Endodermal cell (in vitro differentiated cells): ENCODE measurements at places on chromosomes 7 and 10.

DNA sequence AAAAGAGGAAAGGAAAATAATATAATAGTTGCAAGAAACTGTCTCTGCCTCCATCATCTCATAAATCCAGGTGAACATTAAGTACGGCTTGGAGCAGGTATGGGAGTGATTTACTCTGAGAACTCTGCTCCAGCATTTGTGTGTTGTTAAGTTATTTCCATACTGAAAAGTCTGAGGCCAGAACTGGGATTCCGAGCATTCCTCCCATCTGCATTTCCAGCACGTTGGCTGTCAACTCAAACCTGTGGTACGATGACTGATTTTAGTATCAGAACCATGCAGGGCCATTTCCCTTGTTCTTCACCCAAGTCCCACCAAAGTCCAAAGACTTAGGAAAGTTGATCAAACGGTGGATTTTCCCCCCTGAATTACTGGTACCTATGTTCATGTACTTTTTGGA lies 104.9 kb downstream of the CREB5 start:
- DNase-seq: no peak

DNA sequence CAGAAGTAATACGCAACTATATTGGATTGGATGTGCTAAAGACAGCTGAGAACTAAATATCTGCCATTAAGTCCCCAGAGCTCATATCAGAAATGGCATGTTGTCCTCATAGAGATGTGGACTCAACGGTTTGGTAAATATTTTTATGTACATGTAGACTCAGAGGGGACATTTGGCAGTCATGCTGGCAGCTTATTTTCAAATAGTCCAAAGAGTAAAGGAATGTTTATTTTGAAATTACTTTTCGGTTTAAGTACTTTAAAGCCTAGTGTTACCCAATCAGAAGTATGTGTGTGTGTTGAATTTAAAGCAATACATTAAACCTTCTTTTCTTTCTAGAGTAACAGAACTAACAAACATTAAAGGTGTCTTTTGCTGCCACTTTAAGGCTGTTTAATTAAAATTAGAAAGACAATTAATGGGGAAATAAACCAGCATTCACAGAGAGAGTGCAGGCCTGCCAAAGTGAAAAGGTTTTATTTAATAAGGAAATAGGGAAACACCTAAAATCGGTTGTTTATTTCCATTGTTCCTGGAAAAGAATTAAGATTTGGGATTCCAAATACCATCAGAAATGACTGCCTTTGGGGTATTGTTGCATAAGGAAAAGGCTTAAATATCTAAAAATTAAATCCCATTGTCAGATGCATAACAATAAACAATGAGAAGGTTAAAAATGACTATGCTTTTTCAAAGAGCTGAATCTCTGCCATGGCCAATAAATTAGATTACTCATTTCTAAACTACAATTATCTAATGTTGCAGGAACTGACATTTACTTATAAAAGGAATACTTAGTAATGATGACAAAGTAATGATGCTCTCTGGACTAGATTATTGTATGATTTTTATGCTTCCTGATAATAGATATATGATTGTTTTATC lies 113.4 kb upstream of the AHR start:
- no peak for DNase-seq

DNA sequence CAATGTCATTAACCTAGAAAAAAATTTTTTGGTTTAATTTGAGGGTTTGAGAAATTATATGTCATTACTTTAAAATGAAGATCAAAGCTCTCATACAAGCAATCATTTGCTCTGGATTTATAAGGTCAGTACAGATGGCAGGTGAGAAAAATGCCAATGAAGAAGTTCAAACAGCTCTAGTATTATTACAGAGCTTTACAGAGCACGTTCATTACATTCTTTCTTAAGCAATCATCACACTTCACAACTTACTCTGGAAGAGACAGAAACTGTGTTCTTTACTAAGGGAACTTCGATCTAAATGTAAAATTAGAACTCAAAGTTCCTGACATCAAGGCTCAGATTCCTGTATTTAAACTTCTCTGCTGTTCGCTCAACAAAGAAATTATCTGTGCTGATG lies 153.4 kb downstream of the ATE1 start:
- no peak for DNase-seq

DNA sequence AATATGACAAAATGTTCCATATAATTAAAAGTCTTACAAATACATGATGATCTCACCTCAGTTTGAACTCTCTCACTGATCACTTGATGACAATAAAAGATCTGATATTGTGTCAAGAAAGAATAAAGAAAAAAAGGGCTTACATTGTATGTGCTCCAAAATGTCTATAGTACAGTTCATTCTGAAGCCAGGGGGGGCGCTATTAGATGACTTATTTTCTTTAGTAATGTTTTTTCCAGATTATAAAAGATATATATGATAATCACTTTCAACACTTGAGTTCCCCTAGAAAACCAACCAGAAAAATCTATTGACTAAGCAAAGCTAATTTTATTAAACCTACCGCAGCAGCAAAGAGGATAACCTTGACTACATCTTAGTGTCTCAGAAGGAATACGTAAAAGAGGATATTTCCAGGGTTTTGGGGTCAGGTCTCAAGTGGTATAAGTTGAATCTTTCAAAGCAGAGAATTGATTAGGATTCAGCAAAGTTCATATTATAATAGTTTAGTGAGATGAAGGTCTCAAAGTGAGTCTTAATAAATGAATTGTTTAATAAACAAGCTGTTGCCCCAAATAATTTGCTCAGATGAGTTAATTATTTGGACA lies 55.8 kb downstream of the PTN start:
- DNase-seq: no peak

DNA sequence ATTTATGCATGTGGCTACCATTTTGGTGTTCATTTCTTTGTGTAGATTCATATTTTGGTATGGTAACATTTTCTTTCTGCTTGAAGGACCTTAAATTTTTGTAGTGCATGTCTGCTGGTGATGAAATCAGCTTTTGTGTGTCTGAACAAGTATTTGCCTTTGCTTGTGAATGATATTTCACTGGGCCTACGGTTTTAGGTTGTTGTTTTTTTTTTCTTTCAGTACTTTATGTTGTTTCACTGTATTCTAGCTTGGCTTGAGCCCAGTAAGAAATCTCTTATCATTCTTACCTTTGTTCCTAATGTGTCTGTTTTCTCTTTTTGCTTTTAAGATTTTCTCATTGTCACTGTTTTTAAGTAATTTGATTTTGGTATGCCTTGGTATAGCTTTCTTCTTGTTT lies 31.9 kb downstream of the SAMD8 start:
- no peak for DNase-seq

- peak; percentile 80 for DNase-seq
These were observed 354.8 kb downstream of the CXCL12 start for GRCh38 chr10:44030132-44030531.

GRCh38 chr7:64638822-64639221 lies 27.1 kb upstream of the ZNF107 start:
- no peak for DNase-seq

- no peak for DNase-seq
These were observed 49.3 kb downstream of the STK32C start for GRCh38 chr10:132258423-132258822.
